ENCODE measurements at places on chromosomes 11 and 22. TPM values are rescaled to one million over a fixed set of nuclear protein-coding genes. Genes with fewer than 3 reads are reported as not detected.

The MPEG1 gene
- polyA plus RNA-seq, result 6.8 TPM

GRCh38 chr11:105937331-105937730 lies 84.7 kb downstream of the MSANTD4 start:
- DNase-seq, result no peak

The CDC42BPG gene
- polyA plus RNA-seq, result 5.4 TPM

GRCh38 chr11:17722000-17722643 lies 2.8 kb downstream of the MYOD1 start:
- no peak for DNase-seq

- DNase-seq, result no peak
Observed at GRCh38 chr11:44125598-44125997, 30.1 kb downstream of the EXT2 start.

DNA sequence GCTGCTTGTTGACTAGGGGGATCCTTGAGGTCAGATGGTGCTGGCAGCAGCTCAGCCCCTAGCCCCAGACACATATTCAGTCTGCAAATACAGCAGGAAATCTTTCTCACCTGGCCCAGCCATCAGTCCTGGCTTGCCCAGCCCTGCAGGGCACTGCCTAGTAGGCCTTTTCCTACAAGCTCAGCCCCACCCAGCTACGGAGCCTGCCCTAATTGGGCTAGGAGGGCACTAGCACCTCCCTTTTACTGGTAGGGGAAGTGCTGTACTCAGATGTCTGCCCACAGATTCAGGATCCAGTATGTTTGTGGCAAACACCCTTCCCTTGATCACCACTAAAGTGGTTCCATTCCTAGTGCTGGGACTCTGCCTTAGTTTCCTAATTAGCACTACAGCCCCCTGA lies 257.1 kb upstream of the CADM1 start:
- DNase-seq, result no peak

GRCh38 chr11:44208976-44209603 lies 100.8 kb downstream of the ALX4 start:
- DNase-seq, result no peak

GRCh38 chr22:49008682-49009235 lies 818.9 kb downstream of the BRD1 start:
- DNase-seq, result no peak

- no peak for DNase-seq
Observed at GRCh38 chr22:41780746-41781505, 19.6 kb upstream of the CCDC134 start.

DNA sequence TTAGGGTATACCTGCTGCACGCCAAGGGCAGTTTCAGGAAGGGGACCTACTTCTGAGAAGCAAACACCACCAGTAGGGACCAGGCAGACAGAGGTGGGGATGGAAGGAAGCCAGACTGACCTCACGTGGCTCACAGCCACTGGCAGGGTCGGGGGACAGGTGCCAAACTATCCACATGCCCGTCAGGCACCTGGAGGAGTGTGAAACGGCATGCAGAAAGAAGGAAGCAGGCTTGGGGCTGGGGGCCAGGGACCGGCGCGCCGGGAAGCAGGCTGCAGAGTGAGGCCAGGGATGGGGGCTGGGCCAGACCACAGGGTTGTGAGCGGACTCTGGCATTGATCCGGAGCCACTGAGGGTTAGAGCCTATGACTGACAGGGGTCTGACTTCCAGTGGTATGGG lies 47.5 kb downstream of the CDKN1C start:
- no peak for DNase-seq

- no peak for DNase-seq
Observed at GRCh38 chr22:43304831-43305590, 38.2 kb downstream of the SCUBE1 start.

- no peak for DNase-seq
Observed at GRCh38 chr22:17570851-17571631, 7.7 kb downstream of the SLC25A18 start.

GRCh38 chr11:71988050-71988449 lies 10.7 kb upstream of the IL18BP start:
- no peak for DNase-seq

The DBX1 gene
- not detected for polyA plus RNA-seq

DNA sequence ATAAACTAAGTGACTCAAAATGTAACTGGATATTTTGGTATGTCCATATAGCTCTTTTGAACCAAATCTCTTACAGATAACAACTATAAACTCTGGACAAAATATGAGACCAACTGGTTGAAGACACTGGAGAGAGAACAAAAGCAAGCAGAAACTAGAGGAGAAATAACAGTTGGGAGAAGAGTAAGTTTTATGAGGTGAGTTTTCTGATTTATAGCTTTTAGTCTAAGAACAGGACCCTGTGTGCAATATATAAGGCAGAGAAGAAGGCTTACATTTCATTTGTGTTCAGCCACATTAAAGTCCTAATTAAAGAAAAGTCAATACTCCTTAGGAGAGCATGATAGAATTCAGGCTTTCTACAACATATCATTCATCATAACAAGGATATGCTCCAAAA lies 71.0 kb upstream of the AMOTL1 start:
- DNase-seq, result peak; percentile 33

GRCh38 chr11:100910808-100911207 lies 218.8 kb downstream of the PGR start:
- no peak for DNase-seq

GRCh38 chr22:24185501-24186351 lies 4.4 kb downstream of the SUSD2 start:
- no peak for DNase-seq

The RIMBP3C gene
- 0.20 TPM for polyA plus RNA-seq

The GPHA2 gene
- 2.6 TPM for polyA plus RNA-seq

GRCh38 chr11:130997278-130997677 lies 81.0 kb upstream of the SNX19 start:
- no peak for DNase-seq

DNA sequence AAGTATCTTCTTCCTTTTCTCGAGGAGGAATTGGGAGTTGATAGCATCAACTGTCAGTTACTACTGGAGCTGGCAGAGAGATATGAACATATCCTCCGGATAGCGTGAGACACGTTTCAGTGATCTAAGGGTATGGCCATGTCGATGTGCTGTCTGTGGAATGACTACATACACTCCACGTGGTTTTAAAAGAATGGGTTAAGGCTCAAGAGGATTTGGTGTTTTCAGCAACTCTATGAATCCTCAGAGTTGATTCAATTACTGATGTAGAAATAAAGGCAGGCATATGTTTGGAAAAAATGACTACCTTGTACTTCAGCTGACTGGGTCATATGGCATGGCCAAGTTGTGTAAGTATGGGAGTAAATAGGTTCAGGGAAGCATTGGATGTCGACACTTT lies 22.9 kb downstream of the MMP13 start:
- no peak for DNase-seq

- peak; percentile 74 for DNase-seq
Observed at GRCh38 chr22:23533328-23533762, 46.7 kb downstream of the IGLL1 start.

Measured in left kidney (tissue), 8 donors.